Activated CD4-positive, CD25-positive, alpha-beta regulatory T cell treated with anti-CD3 and anti-CD28 coated beads, Interleukin-2, amount 50 U/mL, for 24 hours (primary cell): ENCODE measurements at places on chromosomes 1 and 21.
A peak's percentile ranks its signal among the peaks of the same experiment; 100 is the strongest.

GRCh38 chr1:150511551-150511950 lies 3.6 kb downstream of the ECM1 start:
- no peak for ATAC-seq

DNA sequence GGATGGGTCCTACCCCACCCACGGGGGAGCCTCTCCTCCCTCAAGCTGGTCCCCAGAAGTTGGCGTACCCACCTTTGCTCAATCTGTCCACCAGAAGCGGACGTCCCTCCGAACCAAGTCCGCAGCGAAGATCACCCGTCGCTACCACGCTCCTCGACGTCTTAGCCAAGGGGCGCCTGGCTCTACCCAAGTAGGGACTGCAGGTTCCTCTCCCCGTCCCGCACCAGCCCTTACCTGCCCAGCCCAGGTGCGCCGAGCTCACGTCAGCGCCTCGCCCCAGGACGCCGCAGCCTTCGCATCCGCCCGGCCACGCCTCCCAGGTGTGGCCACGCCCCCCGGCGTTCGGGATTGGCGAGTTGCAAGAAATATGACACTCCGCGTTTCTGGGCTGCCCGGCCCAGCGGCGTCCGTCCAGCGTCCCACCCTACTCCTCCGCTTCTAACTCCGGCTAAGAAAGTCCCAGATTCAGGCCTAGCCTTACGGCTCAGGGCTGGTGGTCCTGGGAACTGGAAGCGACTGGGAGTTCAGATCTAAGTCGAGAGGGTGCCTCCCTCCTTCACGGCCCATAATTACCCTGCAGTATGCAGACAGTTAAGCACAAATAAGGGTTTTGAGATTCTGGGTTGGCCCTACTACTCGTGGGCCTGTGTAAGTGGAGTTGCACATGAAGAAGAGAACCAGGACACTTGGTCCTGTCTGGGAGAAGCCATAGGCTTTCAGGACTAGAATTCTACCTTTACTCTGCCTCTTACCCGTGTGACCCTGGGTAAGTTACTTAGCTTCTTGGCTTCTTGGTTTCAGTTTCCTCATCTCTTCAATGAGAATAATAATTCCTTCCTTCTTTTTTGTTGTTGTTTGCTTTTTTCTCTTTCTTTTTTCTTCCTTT lies at the start of gene IRF6:
Gene IRF6, minus strand, starts transcription at position 268 of the 886 bp plus-strand sequence. CDS start 4,729 bp downstream, outside the sequence.
- ATAC-seq, result peak; percentile 78

DNA sequence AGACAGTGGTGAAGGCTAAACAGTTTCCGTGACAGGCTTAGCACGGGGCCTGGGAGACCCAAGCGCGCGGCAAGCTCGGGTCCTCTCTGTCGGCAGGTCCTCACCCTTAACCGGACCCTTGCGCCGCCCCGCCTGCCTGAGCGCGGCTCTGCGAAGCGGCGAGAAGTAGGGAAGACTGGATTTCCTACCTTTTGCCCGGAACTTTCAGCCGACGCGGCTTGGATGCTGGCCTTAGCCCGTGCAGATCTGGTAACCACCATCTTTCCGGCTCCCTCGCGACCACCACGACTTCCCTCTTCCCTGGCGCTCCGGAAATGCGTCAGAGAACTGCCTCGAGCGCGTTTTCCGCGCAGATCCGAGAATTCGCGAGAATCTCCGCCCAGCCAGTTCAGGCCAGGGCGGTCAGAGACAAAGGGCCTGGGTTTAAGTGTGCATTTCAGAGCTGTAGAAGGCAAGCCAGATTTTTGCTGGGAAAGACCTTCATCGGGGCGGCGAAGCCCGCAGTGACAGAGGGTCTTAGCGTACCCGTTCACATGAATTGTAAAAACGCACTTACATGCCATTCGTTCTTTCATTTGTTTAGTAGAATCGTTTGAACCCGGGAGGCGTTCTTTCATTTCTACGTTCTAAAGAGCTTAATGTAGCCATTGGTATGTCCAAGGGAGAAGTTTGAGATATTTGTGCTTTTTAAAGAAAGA lies at the start of gene DNTTIP2:
Gene DNTTIP2, minus strand, starts transcription at position 318 of the 698 bp plus-strand sequence. Its CDS starts 58 bp downstream, at position 260.
- ATAC-seq, result peak; percentile 91

DNA sequence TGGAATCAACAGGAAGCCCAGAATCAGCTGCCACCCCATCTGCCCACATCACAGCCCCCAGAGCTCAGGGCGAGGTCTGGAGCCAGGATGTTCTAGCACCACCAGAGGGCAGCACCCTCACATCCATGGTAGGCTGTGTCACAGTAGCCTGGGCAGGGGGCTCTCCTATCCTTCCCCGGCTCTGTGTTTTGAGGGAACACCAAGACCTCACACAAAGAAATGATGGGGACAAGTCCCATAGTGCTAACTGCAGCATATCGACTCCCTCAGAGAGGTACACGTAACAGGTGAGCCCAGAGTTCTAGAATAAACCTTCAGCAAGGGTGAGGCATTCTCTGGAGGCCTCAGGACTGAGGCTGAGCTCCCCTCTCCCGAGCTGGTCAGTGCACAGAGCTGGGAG lies 2.3 kb upstream of the KCNC4 start:
- ATAC-seq, result peak; percentile 25

GRCh38 chr1:204032642-204033235 lies 40.2 kb upstream of the SOX13 start:
- no peak for ATAC-seq
